ENCODE measurements at places on chromosomes 3 and 15. TPM values are rescaled to one million over a fixed set of nuclear protein-coding genes. Genes with fewer than 3 reads are reported as not detected.
A peak's percentile ranks its signal among the peaks of the same experiment; 100 is the strongest.

CCR8 gene
- total RNA-seq, result not detected

- DNase-seq, result no peak
- H3K4me3 ChIP-seq, result peak overlapping the region; percentile 9
- peak overlapping the region; percentile 69 for H3K27ac ChIP-seq
- no peaks in the 10 kb centered on the region for H3K36me3 ChIP-seq
- H3K27me3 ChIP-seq, result no peaks in the 10 kb centered on the region
- peaks cover 21% of the 10 kb centered on the region for H3K4me1 ChIP-seq
Observed at GRCh38 chr3:122233101-122233952, 49.9 kb downstream of the CASR start.

AMOTL2 gene
- not detected for total RNA-seq

GRCh38 chr3:158668506-158668905 is 3.9 kb downstream of the LXN start:
- H3K4me1 ChIP-seq, result peaks cover 12% of the 10 kb centered on the region
- no peak overlapping the region for H3K27ac ChIP-seq
- H3K27me3 ChIP-seq, result no peaks in the 10 kb centered on the region
- no peak for DNase-seq

DNA sequence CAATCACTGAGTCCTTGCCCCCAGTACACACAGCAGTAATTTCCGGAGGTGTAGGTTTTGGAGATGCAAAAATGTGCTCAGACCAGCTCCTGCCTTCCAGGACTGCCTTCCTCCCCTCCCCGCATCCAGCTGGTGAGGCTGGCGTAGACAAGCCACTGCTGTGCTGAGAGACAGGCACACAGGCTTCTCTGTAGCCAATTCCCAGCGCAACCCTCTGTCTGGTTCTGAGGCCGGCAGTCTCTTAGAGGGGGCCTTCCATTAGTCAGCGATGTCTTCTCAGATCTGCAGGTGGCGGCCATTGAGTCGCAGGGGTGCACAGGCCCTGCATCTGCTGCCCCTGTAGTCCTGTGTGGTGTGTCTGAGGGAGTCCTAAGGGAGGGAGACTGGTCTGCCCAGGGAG is 114.4 kb downstream of the DNAJB8 start:
- no peak overlapping the region for H3K4me3 ChIP-seq
- H3K27me3 ChIP-seq, result no peaks in the 10 kb centered on the region
- peaks cover 2% of the 10 kb centered on the region for H3K36me3 ChIP-seq
- no peak for DNase-seq
- no peaks in the 10 kb centered on the region for H3K4me1 ChIP-seq

DNA sequence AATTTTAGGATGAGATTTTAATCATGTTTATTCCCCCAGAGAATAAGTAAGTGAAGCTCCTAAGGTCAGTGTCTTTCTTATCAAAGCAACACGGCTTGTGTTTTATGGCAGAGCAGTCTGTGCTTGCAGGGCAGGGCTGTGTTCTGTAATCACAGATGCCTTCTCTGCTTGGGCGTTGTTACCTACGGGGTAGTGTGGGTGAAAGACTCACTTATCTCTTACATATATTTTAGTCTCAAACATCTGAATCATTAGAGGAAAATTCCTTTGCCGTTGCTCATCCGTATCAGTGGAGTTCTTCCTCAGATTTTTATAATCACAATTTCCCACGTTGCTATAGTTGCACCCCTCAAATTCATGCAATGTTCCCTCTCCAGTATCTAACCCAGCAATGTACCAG is 271.7 kb upstream of the MEIS2 start:
- no peak for DNase-seq
- H3K4me3 ChIP-seq, result no peak overlapping the region
- no peaks in the 10 kb centered on the region for H3K27me3 ChIP-seq

GRCh38 chr3:181358060-181358459 is 353.7 kb upstream of the SOX2 start:
- H3K36me3 ChIP-seq, result no peaks in the 10 kb centered on the region
- DNase-seq, result no peak
- no peaks in the 10 kb centered on the region for H3K4me1 ChIP-seq
- H3K4me3 ChIP-seq, result no peak overlapping the region
- H3K27me3 ChIP-seq, result no peaks in the 10 kb centered on the region

OR4F15 gene
- not detected for total RNA-seq

SUCNR1 gene
- 0.23 TPM for total RNA-seq

NEK11 gene
- total RNA-seq, result 3.5 TPM

ECT2 gene
- 4.8 TPM for total RNA-seq

GRCh38 chr3:132255041-132255745 is 62.0 kb upstream of the ACP3 start:
- no peaks in the 10 kb centered on the region for H3K36me3 ChIP-seq
- H3K27ac ChIP-seq, result no peak overlapping the region
- H3K4me1 ChIP-seq, result no peaks in the 10 kb centered on the region
- no peak overlapping the region for H3K4me3 ChIP-seq
- DNase-seq, result no peak

DNA sequence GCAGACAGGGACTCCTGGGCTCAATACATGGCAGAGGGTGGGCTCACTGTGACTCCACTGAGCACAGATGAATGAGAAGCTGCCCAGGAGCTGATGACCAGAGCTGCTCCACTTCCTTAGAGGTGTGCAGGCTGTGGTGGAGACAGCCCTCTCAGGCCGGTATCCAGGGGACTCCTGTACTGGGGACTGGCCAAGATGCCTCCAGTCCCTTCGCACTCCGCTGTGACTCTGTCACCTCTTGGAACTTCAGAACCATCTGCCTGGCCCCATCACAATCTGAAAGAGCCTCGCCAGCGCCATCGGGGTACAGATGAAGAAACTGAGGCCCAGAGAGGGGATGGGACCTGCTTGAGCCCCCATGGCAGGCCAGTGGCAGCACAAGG is 111.2 kb downstream of the ETFA start:
- no peak overlapping the region for H3K4me3 ChIP-seq
- H3K27ac ChIP-seq, result no peak overlapping the region
- no peaks in the 10 kb centered on the region for H3K4me1 ChIP-seq
- no peaks in the 10 kb centered on the region for H3K27me3 ChIP-seq

GRCh38 chr15:39549912-39550311 is 31.0 kb upstream of the THBS1 start:
- H3K4me3 ChIP-seq, result no peak overlapping the region
- H3K27ac ChIP-seq, result no peak overlapping the region
- H3K36me3 ChIP-seq, result no peaks in the 10 kb centered on the region
- peaks cover 10% of the 10 kb centered on the region for H3K27me3 ChIP-seq
- DNase-seq, result no peak

DNA sequence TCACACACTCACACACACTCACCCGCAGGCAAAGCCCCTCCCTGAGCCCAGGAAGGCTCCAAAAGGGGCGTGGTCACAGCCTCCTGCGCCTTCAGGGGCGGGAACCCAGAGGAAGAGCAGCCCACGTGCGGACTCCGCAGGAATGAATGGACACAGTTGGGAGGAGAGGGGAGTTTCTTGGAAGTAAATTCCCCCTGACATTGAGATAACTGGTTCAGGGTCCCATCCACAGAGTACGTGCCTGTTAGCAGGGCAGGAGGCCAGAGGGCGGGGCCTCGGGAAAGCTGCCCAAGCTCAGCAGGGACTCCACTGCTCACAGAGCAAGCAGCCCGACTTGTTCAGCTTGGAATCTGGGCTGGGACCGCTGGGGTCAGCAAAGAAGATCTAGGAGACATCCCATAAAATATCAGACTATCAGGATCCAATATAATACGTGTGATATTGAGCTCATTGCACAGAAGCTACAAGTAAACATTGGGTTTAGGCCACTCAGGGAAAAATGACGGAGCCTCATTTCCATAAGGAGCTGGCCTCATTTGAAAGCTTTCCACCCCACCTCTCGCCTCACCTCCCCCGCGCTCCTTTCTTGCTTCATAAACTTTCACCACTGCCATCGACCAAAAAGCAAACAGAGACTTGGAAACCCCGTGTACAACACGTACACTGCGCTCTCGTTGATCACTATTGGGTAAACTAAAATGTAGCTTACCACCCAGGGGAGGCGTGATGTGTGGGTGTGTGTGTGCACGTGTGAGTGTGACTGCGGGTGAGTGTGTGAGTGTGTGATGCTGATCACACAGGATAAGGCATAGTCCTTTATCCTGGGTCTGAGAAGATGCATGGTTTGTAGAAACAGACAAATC is 36.0 kb downstream of the TM2D3 start:
- DNase-seq, result no peak
- H3K4me1 ChIP-seq, result no peaks in the 10 kb centered on the region
- H3K4me3 ChIP-seq, result no peak overlapping the region
- no peaks in the 10 kb centered on the region for H3K36me3 ChIP-seq
- no peaks in the 10 kb centered on the region for H3K27me3 ChIP-seq
- no peak overlapping the region for H3K27ac ChIP-seq

- H3K36me3 ChIP-seq, result peaks cover 7% of the 10 kb centered on the region
- H3K27me3 ChIP-seq, result no peaks in the 10 kb centered on the region
- H3K27ac ChIP-seq, result no peak overlapping the region
- H3K4me3 ChIP-seq, result no peak overlapping the region
- no peak for DNase-seq
- no peaks in the 10 kb centered on the region for H3K4me1 ChIP-seq
Observed at GRCh38 chr3:126035362-126036050, 48.4 kb downstream of the SLC41A3 start.

PCCB gene
- 19.9 TPM for total RNA-seq

- no peaks in the 10 kb centered on the region for H3K36me3 ChIP-seq
- no peak overlapping the region for H3K27ac ChIP-seq
- no peak for DNase-seq
- no peaks in the 10 kb centered on the region for H3K27me3 ChIP-seq
- H3K4me1 ChIP-seq, result peaks cover 4% of the 10 kb centered on the region
Observed at GRCh38 chr3:42519568-42519962, 17.1 kb downstream of the VIPR1 start.

DNA sequence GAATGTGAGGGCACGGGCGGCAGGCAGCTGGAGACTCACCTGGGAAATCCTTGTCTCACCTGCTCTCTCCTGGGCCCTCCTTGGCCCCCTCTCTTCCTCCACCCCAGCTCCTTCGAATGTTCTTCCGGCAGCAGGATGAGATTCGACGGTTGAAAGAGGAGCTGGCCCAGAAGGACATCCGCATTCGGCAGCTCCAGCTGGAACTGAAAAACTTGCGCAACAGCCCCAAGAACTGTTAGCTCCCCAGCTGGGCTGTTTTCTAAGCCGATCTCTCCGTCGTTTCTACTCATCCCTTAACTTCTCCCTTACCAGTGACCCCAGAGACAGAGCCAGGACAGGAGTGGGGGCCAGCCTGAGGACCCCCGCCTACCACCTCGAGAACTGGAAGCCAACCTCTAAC is 95.0 kb downstream of the ANP32A start:
- H3K4me1 ChIP-seq, result no peaks in the 10 kb centered on the region
- DNase-seq, result no peak
- H3K27ac ChIP-seq, result no peak overlapping the region
- H3K36me3 ChIP-seq, result no peaks in the 10 kb centered on the region
- H3K27me3 ChIP-seq, result no peaks in the 10 kb centered on the region

- H3K27ac ChIP-seq, result no peak overlapping the region
- H3K36me3 ChIP-seq, result no peaks in the 10 kb centered on the region
- H3K4me1 ChIP-seq, result no peaks in the 10 kb centered on the region
- no peak overlapping the region for H3K4me3 ChIP-seq
- no peak for DNase-seq
Observed at GRCh38 chr3:104885214-104885814, 481.4 kb upstream of the ALCAM start.

DNA sequence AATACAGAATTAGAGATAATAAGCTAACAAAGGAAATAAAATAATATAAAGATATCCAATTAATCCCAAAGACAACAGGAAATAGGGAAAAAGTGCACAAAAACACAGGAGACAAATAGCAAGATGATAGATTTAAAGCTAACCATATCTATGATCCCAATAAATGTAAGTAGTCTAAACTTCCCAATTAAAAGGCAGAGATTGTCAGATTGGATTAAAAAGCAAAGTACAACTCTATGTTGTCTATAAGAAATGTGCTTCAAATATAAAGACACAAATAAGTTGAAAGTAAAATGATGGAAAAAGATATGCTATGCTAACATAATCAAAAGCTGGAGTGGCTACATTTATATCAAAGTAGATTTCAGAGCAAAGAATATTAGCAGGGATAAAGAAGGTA is 133.1 kb upstream of the ATP2B2 start:
- H3K4me3 ChIP-seq, result no peak overlapping the region
- no peaks in the 10 kb centered on the region for H3K4me1 ChIP-seq
- peaks cover 2% of the 10 kb centered on the region for H3K27me3 ChIP-seq
- no peak for DNase-seq
- no peak overlapping the region for H3K27ac ChIP-seq
- no peaks in the 10 kb centered on the region for H3K36me3 ChIP-seq

ADAMTS17 gene
- 9.5 TPM for total RNA-seq

CLDN18 gene
- not detected for total RNA-seq

CTXN2 gene
- not detected for total RNA-seq

GRCh38 chr3:179961703-179962078 is 75.0 kb downstream of the PEX5L start:
- H3K27ac ChIP-seq, result no peak overlapping the region
- H3K27me3 ChIP-seq, result no peaks in the 10 kb centered on the region
- no peaks in the 10 kb centered on the region for H3K36me3 ChIP-seq
- no peaks in the 10 kb centered on the region for H3K4me1 ChIP-seq
- no peak for DNase-seq

DNA sequence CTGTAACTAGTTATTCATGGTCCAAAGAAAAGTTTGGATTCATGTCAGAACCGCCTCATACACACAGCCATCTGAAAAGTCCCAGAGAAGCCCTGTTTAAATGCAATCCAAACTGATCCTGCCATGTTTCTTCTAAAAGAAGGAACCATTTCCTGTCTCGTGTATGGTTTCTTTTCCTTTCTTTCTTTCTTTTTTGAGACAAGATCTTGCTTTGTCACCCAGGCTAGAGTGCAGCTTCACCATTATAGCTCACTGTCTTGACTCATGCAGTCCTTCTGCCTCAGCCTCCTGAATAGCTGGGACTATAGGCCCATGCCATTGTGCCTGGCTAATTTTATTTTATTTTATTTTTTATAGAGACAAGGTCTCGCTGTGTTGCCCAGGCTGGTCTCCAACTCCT is 77.4 kb upstream of the NSMCE3 start:
- H3K4me3 ChIP-seq, result no peak overlapping the region
- H3K27me3 ChIP-seq, result no peaks in the 10 kb centered on the region
- H3K36me3 ChIP-seq, result no peaks in the 10 kb centered on the region
- DNase-seq, result no peak

DNA sequence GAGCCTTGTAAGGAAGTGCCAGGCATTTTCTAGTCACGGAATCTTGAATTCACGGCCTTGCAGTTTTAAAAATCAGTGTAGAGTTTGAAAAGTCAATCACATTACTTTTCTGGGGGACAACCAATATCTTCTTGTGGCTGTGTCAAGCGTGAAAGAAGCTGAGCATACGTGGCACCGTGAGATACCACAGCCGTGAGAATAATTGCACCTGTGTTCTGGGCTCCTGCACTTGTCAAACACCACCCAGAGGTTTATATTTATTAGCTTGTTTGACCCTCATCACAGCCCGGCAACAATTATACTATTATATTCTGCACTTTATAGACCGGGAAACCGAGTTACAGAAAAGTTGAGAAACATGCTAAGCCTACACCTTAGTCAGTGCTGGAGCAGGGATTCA is 45.2 kb downstream of the ARRDC4 start:
- H3K27me3 ChIP-seq, result no peaks in the 10 kb centered on the region
- H3K36me3 ChIP-seq, result no peaks in the 10 kb centered on the region
- no peak overlapping the region for H3K4me3 ChIP-seq
- H3K4me1 ChIP-seq, result no peaks in the 10 kb centered on the region
- H3K27ac ChIP-seq, result no peak overlapping the region

Data from natural killer cell (primary cell).